Left renal pelvis (tissue), 4 donors: ENCODE measurements at places on chromosomes 5 and 9. TPM values are rescaled to one million over a fixed set of nuclear protein-coding genes. Genes with fewer than 3 reads are reported as not detected.

- DNase-seq = no peak
These were observed 690.9 kb downstream of the ISL1 start for GRCh38 chr5:52073993-52074689.

GRCh38 chr9:133492061-133493021 lies 13.4 kb upstream of the SLC2A6 start:
- DNase-seq = no peak

DNA sequence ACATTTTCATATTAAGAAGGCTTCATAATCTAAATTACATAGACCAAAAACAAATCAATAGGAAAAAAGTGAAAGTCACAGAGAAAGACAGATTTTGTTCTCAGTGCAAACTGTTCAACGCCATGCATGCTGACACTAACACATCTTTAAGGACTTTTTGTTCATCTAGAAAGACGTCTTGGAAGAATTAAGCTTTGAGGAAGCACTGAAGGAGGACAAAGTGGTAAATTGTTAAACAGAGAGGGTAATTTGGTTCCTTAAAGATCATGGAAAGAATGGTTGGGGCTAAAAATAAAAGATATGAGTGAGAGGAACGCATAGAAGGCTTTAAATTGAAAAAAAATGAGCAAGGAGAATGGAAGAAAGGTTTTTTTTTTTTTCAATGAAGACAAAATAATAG lies 9.1 kb downstream of the MEGF9 start:
- no peak for DNase-seq

- DNase-seq = no peak
These were observed 43.4 kb upstream of the TMC1 start for GRCh38 chr9:72477930-72478518.

DNA sequence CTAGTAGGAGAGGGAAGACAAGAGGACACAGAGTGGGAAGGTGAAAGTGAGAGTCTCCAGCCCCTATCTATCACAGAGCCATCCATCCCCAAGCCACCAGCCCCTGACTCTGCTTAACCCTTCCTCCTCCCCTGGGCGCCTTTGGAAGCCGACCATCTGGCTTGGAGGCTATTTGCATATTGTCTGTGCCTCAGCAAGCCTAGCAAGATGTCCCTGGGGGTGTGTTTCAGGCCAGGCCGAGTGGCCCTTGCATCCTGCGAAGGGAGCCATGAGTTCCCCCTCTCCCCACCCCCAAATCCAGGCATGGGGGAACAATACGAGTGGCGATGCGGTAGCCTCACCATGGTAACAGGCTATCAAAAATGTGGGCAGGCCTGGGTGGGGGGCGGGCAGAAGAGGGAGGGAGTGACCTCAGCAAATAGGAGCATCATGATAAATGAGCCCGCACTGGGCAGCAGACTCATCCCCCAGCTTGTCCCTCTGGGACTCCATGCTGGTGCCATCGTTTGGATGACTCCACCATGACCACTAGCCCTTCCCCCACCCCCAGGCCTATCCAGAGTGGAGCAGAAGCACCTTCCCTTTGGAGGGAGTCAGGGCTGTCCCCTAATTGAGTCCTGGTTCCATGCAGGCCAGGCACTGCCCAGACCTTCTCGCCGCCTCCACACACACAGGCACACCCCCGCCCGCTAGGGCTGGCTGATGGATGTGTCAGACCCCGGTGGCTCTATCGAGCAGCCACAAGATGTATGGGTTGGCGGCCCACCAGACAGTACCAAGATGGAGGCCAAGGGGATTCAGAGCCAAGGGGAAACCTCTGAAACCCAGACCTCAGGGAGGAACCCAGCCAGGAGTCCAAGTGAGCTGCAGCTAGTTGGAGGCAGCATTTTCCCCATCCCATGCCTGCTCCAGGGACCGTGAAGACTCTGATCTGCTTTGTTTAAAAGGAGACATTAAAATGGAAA lies 14.6 kb downstream of the URM1 start:
- DNase-seq = no peak

DNA sequence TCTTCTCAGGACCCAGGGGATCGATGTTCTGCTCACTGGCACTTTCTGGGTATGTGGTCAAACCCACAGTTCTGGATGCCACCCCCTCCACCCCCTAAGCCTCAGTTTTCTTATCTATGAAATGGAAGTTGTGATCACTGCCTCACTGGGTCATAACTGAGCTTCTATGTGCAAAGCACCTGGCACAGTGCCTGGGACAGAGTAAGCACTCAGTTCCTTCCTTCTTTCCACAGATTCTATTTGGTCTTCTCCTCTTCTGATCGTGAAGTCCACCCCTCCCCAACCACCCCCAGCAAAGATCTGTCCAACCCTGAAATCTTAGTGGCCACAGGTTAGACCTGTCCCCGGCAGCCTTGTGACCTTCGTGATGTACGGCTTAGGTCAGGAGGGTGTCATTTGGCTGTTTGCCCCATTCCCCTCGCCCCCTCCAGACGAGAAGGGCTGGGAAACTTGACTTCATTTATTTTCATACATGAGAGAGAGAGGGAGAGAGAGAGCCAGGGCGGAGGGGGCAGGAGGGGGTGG lies 181.4 kb downstream of the FGF18 start:
- no peak for DNase-seq

DNA sequence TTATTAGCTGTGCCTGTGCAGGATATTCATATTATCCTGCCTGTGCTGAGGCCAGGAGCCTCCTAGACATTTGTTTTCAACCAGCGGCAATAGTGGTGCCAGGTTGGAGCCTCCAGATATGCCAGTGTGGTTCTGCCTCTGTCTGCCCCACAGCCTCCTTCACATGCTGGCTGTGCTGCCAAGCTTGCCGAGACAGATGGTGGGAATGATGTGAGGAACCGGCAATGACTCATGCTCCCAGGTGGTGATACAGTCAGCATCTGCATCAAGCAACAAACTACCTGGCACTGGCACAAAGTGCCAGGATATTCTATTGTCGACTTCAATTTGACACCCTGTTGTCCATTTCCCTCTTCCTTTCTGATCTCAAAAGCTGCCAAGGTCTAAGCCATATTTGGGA lies 285.7 kb downstream of the CHSY3 start:
- no peak for DNase-seq

DNA sequence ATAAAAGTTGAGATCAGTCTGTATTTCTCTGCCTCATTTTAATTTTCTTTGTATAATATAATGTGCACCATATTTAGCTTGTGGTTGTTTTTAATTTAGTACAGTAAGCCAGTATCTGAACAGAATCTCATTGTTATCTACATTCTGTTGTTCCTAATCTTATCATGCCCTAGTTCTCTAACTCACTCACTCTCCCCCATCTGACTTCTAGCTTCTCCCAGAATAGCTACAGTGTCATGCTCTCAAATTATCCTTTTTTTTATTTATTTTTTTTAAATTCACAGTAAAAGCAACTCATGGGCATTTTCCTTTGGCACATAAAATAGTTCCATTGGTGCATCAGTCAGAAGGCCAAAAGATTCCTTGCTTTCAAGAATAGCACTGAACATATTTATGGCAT lies 156.6 kb downstream of the TRPM3 start:
- DNase-seq = no peak

- no peak for DNase-seq
These were observed 30.4 kb downstream of the DPYSL3 start for GRCh38 chr5:147479444-147479843.

The FBN2 gene
- polyA plus RNA-seq = 450 TPM
